ENCODE measurements at places on chromosomes 6 and 20.
A peak's percentile ranks its signal among the peaks of the same experiment; 100 is the strongest.

- peak; percentile 99 for DNase-seq
These were observed 35.7 kb upstream of the ZMYND8 start for GRCh38 chr20:47392015-47392720.

- DNase-seq = peak; percentile 58
These were observed 14.9 kb upstream of the TTPAL start for GRCh38 chr20:44460795-44461141.

DNA sequence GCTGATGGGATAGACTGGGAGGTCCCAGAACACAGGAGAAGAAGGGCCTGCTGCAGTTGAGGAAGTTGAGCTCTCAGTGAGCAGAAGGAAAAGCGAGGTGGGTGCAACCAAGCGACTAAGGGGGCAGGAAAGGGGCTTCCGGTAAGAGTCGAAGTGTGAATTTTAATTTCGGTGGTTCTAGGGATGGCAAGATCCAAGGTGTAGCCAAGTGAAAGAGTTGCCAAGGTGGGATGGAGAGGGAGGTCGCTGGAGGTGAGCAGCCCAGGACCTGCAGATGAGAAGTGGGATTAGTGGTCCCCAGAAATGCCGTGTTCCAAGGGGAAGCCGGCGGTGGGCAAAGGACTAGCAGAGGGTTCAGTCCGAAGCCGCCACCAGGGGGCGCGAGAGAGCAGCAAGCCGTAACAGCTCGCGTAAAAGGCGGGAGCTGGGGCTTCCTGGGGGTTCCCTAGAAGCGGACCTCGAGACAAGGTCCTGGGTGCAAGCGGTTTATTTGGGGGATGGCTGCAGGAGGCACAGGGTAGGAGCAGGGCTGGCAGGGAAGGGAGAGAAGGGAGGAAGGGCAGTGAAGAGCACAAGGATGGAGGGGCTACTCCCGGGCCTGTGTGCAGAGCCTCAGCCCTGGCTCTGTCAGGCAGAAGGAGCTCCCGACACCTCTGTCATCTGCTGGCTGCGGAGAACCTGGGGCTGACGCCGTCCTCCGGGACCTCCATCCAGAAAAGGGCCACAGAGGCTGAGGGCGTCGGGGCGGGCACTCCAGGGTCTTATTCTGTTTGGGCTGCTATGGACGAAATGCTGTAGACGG lies 103.6 kb downstream of the PAX1 start:
- no peak for DNase-seq

GRCh38 chr6:55758156-55758937 lies 117.0 kb downstream of the BMP5 start:
- peak; percentile 98 for DNase-seq

GRCh38 chr20:40962733-40963504 lies 65.7 kb upstream of the TOP1 start:
- peak; percentile 69 for DNase-seq

- DNase-seq = no peak
These were observed 644.3 kb downstream of the EPM2A start for GRCh38 chr6:145090801-145091585.

GRCh38 chr20:21719592-21720214 lies 14.2 kb downstream of the PAX1 start:
- DNase-seq = peak; percentile 77

DNA sequence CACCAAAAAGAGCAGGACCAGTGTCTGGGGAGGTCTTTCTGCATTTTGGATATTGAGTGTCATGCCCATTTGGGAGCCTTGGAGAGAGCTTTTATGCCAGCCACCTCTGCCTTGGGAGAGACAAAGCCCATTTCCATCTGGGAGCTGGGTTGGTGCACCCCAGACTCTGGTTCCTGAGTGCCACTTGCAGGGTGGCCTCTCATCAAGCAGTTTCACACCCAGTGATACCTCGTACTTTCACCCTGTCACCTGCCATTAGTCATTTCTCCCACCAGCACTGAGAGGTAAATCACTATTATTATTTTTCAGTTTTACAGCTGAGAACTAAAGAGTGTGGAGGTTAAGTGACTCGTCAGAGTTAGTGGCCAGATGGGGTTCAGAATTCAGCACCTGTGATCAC lies 94.7 kb downstream of the PTPRT start:
- DNase-seq = no peak
